ENCODE measurements at places on chromosomes 16 and 17. TPM values are rescaled to one million over a fixed set of nuclear protein-coding genes. Genes with fewer than 3 reads are reported as not detected.

The MAPT gene
- total RNA-seq, result 0.29 TPM

The SPATA22 gene
- total RNA-seq, result 0.22 TPM

The CD300LB gene
- not detected for total RNA-seq

The NEUROD2 gene
- not detected for total RNA-seq

The KRT25 gene
- not detected for total RNA-seq

The EPN3 gene
- not detected for total RNA-seq

The LRRC37B gene
- total RNA-seq, result 9.6 TPM

The NECAB2 gene
- not detected for total RNA-seq

All from placental pericyte (primary cell).